ENCODE measurements at places on chromosomes 3 and 15.

DNA sequence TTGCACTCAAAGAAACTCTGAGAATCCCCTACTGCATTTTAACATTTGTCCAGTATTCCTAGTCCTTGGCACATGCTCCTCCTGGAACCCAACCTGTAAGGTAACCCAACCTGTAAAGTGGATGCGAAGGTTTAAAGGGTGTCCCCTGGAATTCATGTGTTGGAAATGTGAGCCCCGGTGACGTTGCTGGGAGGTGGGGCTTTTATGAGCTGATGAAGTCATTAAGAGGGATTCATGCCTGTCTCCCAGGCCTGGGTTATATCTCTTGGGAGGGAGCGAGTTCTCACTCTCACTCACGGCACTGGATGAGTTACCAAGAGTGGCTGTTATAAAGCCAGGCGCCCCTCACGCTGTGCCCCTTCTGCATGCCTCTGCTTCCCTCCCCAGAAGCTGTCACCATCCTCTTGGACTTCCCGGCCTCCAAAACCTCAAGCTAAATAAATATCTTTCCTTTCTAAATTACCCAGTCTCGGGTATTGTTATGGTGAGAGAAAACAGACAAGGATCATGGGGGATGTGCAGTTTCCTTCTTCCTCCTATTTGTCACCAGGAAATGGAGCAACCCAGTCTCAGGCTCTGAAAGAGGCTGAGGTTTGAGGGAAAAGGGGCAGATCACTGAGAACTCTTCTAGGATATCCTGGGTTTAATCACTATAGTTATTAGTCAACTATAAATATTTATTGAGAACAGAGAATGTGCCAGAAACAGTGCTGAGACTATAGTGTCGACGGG is 7.6 kb downstream of the XXYLT1 start:
- no peak for DNase-seq

DNA sequence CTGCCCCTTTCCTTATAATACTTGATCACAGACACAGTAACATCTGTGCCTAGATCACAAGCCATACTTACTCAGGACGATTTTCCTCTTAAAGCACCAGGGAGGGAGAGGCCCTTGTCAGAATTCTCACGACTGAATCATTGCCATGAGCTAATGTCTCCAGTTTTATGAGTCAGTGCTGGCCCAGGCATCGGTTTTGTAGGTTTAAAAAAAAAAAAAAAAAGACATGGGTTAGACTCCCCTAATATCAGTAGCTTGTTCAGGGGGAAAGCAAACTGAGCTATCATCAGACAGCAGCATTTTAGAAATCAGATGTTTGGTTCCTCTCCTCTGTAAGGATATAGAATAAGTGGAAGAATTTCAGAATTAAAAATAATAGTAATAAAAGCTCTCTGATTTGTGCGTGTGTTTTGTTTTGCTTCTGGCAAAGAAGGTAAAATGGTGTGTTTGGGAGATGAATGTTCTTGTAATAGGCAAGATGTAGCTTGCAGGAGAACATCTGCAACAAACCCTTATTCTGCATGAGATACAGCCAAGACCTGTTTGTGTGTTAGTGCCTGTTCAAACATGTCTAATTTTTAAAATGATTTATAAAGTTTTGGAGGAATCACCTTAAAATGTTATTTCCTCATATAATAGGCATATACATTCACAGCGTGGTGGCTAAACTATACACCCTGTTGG is 193.6 kb downstream of the TP63 start:
- no peak for DNase-seq

DNA sequence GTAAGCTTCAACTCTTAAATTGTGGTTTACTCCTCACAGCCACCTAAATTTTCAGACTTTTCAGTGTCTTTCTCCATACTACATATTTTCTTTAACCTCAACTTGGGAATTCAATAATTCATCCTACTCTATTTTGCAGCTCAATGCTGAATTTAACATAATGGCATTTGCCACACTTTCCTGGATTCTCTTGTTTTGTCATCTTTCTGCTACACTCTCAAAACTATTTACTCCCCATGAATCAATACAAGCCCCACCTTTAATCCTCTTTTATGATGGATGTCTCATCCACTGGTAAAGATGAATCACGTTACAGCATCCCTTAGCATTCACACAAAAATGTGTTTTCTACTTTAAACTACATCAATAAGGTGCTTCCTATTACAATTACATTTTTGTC is 19.6 kb upstream of the CHMP2B start:
- no peak for DNase-seq

DNA sequence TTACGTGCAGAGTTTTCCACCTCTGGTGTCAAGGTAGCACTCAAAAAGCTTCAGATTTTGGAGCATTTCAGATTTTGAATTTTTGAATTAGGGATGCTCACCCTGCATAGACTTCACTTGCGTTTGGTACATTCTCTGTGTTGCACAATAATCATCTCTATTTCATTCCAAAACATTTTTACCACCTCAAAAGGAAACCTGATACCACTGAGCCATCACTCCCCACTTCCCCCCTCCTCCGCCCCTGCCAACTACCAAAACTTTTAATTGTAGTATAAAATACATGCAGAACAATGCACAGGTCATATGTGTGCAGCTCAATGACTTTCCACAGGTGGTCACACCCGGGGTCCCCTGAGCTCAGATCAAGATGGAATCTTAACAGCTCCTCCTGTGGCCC is 208.8 kb downstream of the SV2B start:
- DNase-seq, result no peak

- no peak for DNase-seq
Observed at GRCh38 chr3:99951701-99952100, 134.0 kb downstream of the CMSS1 start.

DNA sequence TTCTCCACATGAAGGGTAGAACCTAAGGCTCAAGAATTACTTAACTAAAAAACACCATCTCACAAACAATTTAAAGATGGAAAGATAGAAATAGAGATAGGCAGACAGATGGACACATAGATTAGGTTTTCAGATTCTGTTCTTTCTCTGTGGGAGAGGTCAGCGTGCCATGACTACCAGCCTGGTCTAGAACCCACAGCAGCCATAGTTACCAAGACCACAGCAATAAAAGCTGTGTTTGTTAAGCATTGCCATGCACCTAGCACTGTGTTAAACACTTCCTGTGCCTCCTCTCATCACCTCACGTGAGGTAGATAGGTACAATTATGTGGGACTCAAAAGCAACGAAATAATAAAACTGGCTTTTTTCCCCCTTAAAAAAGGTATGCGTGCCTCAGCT is 83.1 kb upstream of the TSEN2 start:
- no peak for DNase-seq

DNA sequence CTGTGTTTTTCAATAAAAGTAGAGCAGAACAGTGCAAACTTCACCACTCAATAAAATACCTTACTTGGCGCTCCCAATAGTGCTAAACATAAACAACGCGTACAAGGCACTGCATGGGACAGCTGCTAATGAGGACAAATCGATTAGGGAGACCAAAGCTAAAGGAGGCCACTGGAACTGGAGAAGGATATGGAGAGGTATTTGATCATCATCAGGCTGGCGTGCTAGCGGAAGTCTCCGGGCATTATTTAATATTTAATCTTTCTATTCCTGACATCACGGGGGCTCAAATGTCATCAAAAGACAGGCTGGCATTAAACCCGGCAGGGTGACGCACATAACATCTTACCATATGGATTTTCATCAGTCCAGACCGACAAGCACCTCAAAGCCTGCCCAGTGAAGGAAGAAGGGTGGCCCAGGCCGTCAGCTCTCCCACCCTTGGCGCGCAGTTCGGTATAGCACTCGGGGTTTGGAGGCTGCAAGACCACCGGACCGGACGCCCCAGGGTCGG is 604 bp downstream of the CCPG1 start:
- no peak for DNase-seq

DNA sequence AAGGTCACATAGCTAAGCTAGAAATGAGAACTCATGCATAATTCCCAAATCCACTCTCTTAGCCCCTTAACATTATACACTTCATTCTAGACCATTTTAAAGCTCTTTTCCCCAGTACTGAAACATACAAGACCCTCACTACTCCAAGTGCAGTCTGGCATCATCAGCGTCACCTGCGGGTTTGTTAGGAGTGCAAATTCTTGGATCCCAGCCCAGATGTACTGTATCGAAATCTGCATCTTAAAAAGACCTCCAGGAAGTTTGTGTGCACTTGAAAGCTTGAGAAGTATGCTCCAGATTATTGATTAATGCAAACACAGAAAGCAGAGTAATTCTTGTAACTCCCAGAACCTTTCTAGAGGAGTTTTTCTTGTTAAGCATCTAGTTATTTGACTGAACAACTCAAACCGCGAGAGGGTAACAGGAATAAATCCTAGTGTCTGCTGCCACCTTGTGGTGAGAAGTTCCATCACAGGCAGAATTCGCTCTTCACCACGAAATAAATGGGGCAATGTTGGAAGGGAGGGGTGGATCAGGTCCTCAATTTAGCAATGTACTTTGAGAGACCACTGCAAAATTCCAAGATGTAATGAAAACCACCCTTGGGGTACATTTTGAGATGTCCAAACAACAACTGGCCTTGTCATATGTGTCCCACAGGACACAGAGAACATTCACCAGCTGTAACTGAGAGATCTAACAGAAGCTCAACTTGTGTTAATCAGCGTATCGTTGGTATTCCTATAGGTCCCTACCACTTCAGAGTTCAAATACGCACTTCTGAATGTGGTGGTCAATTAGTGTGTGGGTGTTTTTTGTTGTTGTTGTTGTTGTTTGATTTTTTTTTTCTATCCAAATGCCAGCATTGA is 583 bp upstream of the C3orf49 start:
- peak; percentile 8 for DNase-seq

DNA sequence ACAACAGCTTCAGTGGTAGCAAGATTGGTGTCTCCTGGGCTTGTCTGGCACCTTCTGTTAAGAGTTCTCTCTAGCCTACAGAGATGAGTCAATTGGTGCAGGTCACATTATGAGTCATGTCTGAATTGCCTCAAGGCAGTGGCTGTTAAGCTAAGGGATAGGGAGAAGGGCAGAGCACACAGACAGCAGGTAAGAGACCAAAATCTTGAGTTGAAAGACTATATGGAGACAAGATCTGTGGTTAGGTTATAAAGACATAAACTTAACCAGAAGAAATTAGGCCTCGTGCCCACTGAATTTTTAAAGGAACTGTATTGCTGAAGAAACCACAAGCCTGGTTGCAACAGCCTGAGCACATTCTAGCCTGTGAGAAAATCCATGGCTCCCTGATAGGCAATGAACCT is 19.2 kb upstream of the KPNA1 start:
- DNase-seq, result no peak

DNA sequence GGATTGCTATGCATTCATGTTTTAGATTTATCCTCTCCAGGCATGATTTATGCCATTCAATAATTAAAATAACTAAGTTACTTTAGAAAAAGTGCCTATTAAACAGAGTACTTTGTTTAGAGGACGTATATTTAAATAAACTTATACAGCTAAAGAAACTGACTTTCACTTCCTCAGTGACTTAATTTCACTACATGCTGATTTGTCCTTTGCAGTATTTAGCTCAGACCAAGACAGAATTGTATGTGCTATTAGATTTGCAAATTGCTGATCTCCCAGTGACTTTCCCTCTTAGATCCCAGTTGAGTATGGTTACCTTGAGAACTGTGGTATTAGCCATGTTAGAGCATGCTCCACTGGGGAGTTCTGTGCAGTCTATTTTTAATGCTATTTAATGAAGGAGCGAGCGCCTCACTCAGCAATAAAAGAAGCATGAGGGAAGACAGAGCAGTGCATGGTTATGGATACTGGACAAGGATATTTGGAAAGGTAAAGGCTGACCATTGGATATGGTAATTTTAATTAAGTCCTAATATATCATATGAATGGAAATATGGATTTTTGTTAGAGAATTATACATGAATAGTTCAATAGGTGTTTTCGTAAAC is 2.7 kb downstream of the ARPP21 start:
- no peak for DNase-seq

DNA sequence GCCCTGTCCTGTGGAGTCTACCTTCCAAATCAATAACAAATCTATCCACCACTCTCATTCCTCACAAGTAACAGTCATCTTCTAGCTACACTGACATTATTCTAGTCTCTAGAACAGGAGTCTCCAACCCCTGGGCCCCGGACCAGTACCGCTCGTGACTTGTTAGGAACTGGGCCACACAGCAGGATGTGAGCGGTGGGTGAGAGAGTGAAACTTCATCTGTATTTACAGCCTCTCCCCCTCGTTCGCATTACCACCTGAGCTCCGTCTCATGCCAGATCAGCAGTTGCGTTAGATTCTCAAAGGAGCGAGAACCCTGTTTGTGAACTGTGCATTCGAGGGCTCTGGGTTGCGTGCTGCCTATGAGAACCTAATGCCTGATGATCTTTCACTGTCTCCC is 31.9 kb downstream of the ROBO2 start:
- DNase-seq, result no peak

- DNase-seq, result no peak
Observed at GRCh38 chr15:61327019-61327631, 98.0 kb upstream of the RORA start.

DNA sequence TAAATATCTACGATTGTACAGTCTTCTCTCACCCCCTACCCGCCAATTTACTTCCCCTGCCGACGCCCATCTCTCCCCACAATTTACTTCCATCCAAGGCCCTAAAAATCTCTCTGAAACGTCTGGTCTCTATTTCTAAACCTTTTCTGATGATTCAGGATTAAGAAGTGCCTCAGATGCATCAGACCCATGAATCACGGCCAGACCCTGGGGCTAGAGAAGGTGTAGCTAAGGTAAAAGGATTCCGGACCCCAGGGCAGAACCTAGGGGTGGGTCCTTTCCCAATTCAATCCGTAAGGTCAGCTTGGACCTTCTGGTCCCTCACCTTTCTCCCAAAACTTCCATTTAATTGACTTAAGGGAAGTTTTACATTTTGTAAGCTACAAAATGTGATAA is 46.4 kb downstream of the LRIG1 start:
- no peak for DNase-seq

All from thoracic aorta (tissue), 2 donors.